ENCODE measurements at places on chromosomes 6 and 20.

DNA sequence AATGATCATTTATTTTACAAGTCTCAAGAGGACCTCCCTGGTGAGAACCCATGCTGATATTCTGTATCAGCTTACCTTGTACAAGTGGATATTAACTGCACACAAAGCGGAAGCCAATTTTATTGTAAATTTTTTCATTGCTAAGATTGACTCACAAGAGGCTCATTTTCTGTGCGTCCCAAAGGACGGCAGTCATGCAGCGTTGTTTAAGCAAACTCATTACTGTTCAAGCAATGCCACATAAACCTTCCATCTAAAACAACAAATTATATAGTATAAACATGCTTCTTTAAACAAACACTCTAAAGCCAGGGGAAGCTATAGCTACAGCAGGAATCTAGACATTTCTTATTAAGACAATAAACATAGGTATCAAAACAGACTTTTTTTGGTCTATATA, 575.3 kb downstream of the FRK start:
- DNase-seq = no peak

- DNase-seq = no peak
Measured at GRCh38 chr6:151716526-151716932, 91.0 kb upstream of the ESR1 start.

GRCh38 chr6:6218759-6219085, 101.7 kb downstream of the F13A1 start:
- DNase-seq = no peak

DNA sequence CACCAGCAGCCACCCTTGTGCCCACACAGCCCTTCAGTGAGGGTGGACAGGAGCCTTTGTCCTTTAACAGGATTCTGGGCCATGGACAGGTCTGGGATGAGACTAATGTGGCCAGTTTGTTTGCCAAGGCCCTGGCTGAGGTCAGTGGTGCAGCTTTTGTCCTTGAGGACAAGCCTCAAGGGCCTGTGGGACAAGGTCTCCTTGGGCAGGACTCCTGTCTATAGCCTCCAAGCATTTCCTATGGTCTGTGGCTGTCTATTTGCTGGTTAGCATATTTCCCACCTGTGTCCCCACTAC, 44.1 kb downstream of the SUN5 start:
- DNase-seq = no peak

- DNase-seq = peak; percentile 42
Measured at GRCh38 chr6:130697995-130698535, 129.1 kb upstream of the SMLR1 start.

- no peak for DNase-seq
Measured at GRCh38 chr6:45423824-45424450, 46.2 kb upstream of the SUPT3H start.

- no peak for DNase-seq
Measured at GRCh38 chr20:1734269-1734858, 76.8 kb upstream of the SIRPG start.

GRCh38 chr6:10441655-10442009, 26.8 kb upstream of the TFAP2A start:
- DNase-seq = no peak

DNA sequence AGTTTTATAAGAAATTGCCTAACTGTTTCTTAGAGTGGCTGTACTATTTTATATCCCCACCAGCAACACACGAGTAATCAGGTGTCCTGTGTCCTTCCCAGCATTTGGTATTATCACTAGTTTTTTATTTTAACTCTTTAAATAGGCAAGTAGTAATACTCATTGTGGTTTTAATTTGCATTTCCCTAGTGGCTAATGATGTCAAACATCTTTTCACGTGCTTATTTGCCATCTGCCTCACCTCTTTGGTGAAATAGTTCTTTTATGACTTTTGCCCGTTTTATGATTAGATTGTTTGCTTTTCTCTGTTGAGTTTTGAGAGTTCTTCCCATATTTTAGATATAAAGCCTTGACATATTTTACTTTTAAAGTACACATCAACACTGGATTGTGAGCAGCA, 57.8 kb downstream of the GCLC start:
- no peak for DNase-seq

- DNase-seq = no peak
Measured at GRCh38 chr6:48099713-48100587, 11.0 kb downstream of the PTCHD4 start.

- no peak for DNase-seq
Measured at GRCh38 chr6:90421666-90422065, 125.0 kb upstream of the BACH2 start.

GRCh38 chr6:31663126-31663960, 1.5 kb downstream of the GPANK1 start:
- DNase-seq = no peak

DNA sequence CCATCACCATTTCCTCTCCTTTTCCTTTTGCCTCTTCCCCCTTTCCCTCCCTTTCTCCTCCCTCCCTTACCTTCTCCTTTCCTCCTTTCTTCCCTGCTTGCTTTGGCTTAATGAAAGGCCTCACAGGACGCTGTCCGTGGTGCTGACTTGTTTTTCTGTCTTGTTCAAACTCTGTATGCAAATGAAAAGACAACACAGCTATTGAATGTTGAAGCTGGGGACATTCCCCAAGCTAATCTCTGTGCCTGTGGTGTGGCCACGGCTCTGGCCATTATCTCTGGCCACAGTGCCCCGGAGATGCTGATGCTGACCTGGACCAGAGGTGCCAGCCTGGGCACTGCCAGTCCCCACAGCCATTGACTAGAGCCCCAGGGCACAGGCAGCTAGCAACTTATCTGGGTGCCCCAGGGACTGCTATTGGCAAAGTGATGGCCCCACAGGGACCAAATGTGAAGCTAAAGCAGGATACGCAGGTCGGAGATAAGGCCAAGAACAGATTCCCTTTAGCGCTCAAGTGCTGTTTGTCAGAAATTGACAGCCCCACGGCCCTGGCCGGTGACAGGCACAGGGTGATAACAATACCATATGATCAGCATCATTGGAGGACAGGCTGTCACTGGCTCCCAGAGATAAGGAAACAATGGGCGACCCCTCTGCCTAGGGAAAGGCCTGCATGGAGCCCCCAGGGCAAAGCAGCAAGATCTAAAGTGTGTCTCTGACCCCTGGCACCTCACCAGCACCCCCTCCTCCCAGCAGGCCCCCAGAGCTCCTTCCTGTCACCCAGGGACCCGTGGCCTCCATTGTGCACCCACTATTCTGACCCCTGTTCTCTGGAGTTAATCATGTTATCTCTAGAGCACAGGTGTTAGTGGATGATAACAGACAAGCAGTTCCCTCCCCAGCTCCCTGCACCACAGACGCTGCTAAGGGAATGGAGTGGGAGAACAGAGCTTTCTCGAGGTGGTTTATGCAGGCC, 31.6 kb upstream of the SLC32A1 start:
- DNase-seq = peak; percentile 11

DNA sequence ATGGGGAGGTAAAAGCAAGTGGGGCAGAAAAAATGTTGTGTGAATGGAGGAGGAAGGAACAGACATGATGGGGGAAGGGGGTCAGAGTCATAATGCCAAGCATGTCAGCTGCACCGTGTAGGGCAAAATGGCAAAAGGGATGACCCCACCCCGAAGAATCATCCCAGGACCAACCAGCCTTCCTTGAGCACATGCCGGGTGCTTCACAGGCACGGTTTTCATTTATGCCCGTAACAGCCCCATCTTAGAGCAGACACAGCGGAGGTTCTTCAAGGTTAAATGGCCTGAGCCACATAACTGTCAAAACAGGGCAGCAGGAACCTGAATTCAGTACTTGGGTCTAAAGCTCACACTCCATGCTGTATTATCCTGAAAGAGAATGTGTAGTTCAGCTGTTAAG, 322.2 kb downstream of the ZFAND3 start:
- no peak for DNase-seq

DNA sequence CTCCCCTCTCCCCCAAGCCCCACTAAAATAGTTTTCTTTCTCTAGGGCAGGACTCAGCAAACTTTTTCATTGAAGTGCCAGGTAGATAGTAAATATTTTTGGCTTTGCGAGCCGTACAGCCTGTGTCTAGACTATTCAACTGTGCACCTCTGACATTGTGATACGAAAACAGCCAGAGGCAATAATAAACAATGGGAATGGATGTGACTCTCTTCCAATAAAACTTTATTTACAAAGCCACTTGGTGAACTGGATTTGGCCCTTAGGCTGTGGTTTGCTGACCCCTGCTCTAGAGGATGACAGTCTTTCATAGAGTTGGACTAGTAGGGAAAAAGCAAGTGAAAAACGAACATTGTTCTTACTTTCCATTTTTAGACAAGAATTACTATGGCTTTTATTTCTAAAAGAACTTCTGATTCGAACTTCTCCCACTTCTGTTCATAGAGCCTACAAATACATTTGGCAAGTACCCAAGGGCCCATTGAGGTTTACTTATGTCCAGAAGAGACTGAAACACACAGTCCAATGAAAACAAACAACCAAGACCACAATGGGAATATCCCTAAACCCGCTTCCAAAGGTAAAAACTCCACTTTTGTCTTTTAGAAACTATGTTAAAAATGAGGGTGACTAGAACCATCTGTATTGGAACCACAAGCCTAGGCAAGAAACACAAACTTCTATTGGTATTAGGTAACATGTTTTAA, 46.4 kb upstream of the CDKAL1 start:
- no peak for DNase-seq

- no peak for DNase-seq
Measured at GRCh38 chr20:43832096-43832816, 82.4 kb upstream of the TOX2 start.

- no peak for DNase-seq
Measured at GRCh38 chr6:97705568-97705967, 422.6 kb upstream of the MMS22L start.

DNA sequence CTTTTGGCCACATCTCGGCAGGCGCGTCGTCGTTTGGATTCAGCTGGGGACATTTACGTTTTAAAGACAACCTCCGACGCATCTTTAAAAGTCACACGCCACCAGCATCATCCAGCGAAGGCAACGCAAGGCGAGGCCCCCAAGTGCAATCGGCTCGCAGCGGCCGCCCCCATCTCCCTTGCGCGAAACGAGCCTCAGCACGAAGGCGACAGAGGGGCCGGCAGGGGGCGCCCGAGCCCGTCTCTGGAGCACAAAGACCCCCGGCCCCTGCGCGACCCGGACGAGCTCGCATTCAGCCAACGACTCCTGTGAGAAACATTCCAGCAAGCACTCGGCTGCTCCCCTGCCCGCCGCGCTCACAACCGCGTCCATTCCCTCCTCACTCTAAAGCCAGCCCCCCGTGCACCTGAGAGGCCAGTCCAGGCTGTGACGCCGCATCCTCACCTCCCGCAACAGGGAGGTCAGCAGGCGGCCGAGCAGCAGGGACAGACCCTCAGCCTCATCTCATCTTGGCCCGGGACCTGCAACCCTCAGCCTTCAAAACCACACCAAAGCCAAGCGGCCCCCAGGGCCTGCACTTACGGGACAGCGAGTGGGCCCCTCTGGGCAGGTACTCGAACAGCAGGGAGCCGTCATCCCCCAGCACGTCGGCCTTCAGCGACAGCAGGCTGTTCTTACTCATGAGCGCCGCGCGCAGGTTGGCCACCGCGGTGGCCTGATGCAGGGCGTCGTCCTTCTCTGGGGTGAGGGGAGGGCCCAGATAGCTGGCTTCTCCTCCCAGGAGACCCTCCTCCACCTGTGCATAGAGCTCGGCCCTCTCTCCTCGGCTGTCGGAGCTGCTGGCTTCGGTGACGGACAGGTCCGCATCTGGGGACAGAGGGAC, 35.8 kb downstream of the SLC2A4RG start:
- DNase-seq = no peak

GRCh38 chr6:37432590-37432915, 468 bp upstream of the CMTR1 start:
- no peak for DNase-seq

DNA sequence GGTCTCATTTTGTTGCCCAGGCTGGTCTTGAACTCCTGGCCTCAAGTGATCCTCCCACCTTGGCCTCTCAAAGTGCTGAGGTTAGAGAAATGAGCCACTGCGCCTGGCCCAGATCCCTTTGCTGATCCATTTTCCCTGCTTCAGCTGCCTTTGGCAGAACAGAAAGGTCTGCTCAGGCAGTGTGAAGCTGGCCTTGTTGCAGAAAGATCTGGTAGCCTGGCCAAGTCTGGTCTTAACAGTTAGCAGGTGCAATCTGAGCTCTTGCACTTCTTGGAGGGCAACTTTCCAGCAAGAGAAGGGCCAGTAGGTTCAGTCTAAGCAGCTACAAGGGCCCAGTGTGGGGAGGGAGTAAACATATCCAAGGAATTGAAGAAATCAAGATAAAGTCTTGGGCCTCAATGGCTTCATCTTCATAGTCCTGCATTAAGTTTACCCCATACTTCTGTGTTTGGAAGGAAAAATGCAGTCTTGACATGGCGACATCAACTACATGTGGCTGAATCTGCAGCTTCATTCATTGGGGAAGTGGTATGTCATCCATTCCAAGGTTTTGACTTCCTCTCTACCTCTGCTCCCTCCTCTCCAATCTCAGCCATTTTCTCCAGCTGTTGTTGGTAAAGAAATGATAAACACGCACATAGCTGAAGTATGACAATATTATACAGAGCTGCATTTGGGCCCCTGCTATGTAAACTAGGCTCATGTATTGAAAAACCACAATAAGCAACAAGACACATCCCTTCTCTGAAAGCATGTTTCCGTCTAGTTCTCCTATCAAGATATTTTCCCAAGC, 39.0 kb upstream of the NEDD9 start:
- no peak for DNase-seq

GRCh38 chr6:9789201-9789600, 625.7 kb downstream of the TFAP2A start:
- DNase-seq = no peak

DNA sequence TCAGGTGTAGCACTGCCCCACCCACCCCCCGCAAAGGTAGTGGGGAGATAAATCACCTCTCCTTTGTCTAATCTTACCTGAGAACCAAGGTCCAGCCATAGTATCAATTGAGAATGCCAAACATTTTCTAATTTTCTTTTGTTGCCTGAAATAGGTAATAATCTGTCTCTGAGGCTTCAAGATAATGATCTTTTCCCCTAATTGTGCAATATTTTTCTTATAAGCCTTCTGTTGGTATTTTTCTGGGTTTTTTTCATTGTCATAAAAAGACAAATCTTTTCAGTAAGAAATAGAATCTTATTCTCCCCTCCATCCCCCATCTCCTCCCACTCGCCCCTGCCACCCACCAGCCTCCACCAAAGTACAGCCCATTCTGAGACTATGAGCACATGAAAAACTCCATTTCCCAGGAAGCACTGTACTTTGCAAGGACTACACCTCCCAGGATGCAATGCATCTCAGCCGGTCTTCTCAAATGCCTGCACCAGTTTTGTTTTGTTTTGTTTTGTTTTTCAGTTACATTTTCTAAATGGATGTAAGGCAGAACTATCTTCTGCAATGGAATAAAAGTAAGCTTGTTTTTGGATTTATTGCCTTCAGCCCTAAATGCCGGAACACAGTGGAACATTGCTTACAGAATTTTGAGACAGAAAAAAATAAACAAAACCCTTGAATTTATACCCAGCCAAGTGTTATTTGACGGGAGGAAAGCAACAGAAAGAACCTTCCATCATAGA, 268.0 kb downstream of the TFAP2A start:
- DNase-seq = no peak

DNA sequence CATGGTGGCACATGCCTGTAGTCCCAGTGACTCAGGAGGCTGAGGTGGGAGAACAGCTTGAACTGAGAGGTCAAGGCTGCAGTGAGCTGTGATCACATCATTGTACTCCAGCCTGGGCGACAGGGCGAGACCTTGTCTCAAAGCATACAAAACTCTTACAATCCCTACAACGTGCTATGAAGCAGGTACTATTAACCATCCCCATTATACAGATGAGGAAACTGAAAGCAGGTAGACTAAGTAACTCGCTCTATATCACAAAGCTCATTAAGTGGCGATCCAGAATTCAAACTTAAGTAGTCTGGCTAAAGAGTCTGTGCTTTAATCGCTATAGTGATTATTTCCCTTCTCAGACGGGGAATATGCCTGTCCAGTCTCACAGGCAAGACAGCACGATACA, 54.7 kb downstream of the CDK19 start:
- DNase-seq = no peak

GRCh38 chr6:107539409-107539808, 49.5 kb downstream of the SOBP start:
- DNase-seq = no peak
